ENCODE measurements at places on chromosomes 16 and 17.

DNA sequence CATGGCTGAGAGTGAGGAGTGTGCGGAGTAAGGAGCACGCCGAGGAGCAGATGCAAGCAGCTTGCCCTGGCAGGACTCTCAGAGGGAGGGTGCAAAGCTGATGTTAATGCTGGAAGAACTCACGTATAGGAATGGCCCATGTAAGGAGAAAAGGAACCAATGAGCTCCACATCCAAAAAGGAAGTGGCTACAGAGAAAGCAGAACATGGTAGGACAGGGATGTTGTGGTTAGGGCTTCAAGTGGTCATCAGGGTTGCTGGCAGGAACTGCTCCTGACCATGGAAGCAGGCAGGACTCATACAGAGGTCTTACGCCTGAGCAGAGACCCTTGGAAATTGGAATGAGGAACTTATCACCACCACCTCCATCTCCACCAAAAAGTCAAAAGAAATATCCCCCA is 5.2 kb downstream of the MYO1D start:
- DNase-seq = no peak

- DNase-seq = no peak
These were observed 26.5 kb upstream of the CDR2 start for GRCh38 chr16:22400900-22401299.

GRCh38 chr17:19411631-19412030 is 599 bp downstream of the RNF112 start:
- DNase-seq = no peak

DNA sequence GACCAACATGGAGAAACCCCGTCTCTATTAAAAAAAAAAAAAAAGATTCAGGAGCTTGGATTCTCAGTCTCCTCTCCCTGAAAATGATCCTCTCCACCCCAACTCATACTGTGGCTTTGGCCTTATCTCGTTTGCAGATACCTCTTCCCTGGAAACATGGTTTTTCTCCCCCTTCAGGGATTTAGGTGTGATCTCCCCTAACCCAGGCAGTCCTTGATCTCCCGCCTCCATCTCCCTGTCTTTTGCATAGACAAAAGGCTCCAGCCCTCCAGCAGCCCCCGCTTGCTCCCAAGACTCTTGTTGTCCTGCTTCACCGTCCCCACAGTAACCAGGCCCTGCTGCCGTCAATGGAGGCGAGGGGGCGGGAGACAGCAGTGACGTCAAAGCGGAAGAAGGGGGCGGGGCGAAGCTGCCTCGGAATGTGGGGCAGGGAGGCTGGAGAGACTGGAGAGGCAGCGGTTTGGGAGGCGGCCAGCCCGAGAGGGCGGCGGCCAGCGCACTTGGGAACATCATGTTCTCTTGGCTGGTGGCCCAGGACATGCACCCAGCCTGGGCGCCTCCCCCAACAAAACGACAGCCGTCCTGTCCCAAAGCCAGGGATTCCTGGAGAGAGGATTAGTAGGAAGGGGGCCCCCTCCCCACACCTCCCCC is 1.9 kb upstream of the PER1 start:
- peak; percentile 94 for DNase-seq

DNA sequence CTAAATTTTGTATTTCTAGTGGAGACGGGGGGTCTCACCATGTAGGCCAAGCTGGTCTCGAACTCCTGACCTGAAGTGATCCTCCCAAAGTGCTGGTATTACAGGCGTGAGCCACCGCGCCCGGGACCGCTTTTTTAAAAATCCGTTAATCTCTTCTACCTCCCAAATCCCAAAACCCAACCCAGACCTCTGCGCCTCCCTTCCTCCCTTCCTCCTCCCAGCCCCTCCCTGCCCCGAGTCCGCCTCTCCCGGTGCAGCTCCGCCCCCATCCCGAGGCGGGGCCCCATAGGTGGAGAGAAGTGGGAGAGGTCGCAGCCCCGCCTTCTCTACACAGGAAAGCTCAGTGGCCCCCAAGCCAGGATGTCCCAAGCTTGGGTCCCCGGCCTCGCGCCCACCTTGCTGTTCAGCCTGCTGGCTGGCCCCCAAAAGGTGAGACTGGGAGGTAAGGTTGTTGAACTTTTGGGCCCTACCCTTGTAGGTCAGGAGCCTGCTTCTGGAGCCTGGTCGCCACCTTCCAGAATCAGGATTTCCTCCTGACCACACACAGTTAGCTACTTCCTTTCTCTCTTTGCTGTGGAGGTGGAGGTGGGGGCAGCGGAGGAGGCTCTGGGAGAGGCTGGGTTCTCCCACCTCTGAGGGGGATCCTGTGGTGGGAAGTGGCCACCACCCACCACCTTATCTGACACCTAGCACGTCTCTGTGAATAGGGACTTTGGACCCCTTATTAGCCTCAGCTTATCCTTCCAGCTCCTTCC is at the start of gene TMEM92:
TMEM92 (plus strand) TSS at position 325 of the 755 bp plus-strand sequence; CDS start at position 361, 36 bp downstream.
- DNase-seq = peak; percentile 94

DNA sequence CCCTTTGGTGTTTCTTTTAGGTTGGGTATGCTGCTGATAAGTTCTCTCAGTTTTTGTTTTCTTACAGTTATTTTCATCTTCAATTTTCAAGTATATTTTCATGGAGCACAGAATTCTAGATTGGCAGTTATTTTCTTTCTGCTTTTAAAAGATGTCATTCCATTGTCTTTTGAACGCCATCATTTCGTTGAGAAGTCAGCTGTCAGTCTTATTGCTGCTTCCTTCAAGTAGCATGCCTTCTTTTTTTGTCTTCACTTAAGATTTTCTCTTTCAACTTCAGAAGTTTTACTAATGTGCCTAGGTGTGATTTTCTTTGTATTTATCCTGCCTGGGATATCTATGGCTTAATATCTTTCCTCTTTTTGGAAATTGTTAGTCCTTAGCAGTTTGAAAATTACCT is 262.2 kb upstream of the PMFBP1 start:
- no peak for DNase-seq

DNA sequence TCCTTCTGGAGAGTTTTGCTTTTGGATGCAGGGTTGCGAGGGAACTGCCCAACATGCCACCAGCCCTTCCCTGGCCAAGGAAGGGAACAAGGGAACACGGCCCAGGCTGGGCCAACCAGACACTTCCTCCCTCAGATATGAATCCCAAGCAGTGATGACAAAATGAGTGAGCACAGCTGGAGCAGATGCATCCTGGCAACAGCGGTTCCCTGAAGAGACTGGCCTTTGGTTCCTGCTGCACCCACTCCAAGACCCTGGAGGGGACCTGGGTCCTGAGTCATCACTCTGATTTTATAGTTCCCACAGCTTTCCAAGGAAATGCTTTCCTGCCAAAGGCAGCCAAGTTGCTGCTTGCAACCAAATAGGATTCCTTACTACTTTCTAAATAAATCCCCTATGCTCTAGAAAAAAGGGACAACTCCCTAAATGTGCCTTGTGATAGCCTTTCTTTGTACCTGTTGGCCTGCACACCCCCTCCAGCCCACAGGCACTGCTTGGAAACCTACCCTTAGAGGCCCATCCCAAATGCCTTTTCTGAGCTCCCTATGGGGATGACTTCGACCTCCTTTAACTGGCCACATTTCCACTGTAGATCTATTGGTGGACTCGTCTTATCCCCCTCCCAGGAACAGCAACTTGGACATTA is 5.3 kb downstream of the ST3GAL2 start:
- peak; percentile 49 for DNase-seq

DNA sequence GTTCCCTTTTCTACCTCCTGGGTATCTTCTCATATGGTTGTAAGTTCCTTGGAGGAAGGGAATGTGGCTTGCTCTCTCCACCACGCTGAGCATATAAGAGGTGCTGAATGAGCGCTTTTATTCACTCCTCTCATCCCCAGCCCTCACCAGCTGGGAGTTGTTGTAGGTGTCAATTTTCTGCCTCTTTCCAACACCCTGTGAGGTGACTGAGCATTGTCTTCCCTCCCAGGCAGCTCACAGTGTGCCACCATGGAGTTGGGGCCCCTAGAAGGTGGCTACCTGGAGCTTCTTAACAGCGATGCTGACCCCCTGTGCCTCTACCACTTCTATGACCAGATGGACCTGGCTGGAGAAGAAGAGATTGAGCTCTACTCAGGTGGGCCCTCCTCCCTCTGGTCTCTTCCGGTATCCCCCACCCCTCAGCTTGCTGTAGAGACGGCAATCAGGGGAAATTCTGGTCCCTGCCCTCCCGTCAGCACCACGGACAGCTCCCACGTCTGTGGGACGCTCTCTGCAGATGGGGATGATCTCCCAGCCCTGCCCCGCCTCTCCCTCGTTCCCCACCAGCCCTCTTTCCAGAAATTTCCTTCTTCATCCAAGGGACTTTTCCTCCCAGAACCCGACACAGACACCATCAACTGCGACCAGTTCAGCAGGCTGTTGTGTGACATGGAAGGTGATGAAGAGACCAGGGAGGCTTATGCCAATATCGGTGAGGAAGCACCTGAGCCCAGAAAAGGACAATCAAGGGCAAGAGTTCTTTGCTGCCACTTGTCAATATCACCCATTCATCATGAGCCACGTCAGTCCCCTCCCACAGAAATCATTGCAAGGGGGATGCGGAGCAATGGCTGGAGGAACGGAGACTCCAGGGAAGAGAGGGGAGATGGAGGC is 18.3 kb downstream of the CIITA start:
- no peak for DNase-seq

GRCh38 chr17:50842506-50843149 is 7.2 kb downstream of the WFIKKN2 start:
- no peak for DNase-seq

DNA sequence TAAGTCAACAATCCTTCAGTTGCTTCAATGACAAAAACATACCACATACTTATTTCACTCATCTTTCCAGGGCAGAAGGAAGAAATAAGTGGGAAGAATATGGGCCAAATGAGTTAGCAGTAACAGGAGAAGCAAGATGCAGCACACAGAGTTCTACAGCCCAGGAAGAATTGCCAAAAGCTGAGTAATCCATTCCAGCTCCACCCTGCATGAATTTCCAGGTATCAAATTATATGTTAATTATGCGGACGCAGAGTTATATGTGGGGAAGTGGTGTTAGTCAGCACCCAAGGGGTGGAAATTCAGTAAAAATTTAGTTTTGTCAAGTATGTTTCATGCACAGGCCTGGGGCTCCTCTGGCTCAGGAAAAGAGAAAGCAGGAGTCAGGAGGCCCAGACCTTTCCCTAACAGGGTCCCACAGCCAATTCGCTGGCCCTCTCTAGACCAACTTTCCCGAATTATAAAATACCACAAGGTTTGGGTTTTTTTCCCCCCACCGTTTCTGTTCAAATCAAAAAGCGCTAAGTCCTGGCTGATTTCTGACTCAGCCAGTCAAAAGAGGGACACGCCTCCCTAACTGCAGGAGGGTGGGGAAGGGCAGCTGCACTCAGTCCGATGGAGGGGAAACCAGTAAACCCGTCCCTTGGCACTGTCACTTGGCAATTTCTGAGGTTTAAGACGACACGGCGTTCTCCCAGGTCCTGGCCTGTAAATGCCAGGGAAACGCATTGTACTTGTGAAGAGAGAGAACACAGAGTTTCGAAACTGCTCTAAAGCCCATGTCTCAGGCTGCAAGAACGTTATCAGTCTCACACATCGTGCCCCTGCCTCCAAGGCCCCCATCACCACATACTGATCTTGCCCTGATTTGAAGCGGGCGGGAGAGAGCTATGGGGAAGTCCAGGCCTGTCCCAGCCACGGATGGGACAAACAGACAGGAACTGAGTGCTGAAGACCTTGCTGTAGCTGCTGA is 58.1 kb downstream of the ZFHX3 start:
- DNase-seq = peak; percentile 23

- DNase-seq = no peak
These were observed 354.4 kb downstream of the SNX29 start for GRCh38 chr16:12330946-12331345.

- no peak for DNase-seq
These were observed 52.1 kb upstream of the TNRC6C start for GRCh38 chr17:77906377-77906871.

GRCh38 chr17:44807093-44807816 is 22.8 kb downstream of the GJC1 start:
- no peak for DNase-seq

- DNase-seq = no peak
These were observed 22.8 kb downstream of the ZDHHC7 start for GRCh38 chr16:84988328-84989080.

- DNase-seq = no peak
These were observed 105.2 kb downstream of the CLEC16A start for GRCh38 chr16:11049396-11050059.

DNA sequence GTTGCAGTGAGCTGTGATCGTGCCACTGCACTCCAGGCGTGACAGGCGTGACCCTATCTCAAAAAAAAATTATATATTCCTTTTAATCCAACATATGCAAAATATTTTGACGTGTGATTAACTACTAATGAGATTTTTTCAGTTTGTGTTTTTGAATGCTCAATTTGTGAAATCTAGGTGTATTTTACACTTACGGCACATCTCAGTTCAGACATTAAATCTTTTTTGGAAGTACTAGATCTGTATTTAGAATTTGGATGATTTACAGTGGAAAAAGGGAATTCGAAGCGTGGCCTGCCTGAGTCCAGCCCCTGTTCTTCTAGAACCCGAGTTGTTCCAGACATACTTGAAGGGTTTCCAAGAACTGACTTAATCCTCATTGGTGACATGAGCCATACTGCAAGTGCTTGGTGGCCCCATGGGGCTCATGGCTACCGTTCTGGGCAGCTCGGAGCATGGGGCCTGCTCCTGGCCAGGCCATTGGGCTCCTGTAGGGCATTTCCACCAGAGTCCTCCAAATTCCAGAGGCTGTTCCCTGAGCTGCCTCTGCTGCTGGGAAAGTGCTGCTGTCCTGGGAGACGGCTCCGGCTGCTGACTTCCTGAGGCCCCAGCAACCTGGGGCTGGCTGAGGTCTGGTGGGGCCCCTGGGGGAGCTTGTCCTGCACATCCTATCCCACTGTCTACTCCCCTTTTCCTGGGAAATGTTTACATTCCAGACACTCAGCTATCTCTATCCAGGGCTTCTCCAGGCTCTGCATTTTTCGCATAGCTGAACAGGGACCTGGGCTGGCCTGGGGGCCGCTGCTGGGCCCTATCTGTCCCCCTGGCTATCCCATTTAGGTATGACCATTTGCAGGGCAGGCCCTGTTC is 27.2 kb downstream of the LLGL2 start:
- no peak for DNase-seq

Measured in small intestine (tissue), 16 donors.